SK-N-DZ (cell line): ENCODE measurements at places on chromosomes 3 and 15.

DNA sequence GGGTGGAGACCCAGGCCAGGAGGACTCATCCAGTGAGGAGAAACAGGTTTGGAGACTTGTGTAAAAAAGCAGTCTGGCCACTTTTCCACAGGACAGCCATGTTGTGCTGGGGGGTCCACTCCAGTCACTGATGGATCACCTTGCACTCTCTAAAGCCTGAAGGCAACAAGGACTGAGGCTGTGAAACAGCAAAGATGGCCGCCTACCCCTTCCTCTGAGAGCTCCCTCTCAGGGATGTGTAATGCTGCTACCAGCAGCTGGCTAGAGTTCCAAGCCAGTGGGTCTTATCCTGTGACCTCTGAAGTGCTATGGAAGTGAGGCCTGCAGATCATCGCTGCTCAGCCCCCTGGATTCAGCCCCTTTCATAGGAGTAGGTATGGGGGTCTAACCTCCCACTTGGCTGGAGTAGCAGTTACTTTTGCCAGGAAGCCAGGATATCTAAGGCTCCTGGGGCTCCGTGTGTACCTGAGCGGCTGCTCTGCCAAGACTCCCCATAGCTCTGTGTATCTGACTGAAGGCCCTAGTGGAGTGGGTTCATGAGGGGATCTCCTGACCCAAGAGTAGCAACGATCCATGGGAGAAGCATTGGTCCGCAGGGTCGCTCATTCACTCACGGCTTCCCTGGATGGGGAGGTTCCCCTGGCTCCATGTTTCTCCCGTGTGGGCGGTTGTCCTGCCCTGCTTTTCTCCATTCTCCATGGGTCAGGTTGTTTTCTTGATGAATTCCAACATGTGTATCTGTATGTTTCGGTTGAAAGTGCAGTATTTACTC lies 69.9 kb upstream of the TNFSF10 start:
- DNase-seq = no peak

DNA sequence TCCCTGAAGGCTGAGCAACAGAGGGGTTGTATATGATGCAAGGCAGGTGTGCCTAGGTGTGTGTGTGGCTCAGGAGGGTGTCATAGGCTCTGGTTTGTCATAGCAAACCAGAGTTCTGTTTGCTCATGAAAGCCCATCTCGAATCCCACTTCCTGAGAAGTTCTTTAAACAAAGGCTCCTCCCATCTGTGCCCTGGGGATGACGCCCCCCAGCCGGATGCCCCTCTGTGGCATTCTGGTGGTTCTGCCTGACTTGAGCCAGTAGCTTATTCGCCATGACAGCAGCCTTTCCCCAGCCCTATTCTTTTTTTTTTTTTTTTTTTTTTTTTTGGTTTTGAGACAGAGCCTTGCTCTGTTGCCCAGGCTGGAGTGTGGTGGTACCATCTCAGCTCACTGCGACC lies 45.4 kb downstream of the PDIA5 start:
- DNase-seq = no peak

- no peak for DNase-seq
Measured at GRCh38 chr15:75177360-75178071, 24.2 kb upstream of the C15orf39 start.

- DNase-seq = no peak
Measured at GRCh38 chr3:61524933-61525332, 36.4 kb upstream of the PTPRG start.
